NCI-H1417 (cell line): ENCODE measurements at places on chromosomes 5 and 9.

- DNase-seq: no peak
Observed at GRCh38 chr9:91824601-91825305, 125.3 kb downstream of the ROR2 start.

DNA sequence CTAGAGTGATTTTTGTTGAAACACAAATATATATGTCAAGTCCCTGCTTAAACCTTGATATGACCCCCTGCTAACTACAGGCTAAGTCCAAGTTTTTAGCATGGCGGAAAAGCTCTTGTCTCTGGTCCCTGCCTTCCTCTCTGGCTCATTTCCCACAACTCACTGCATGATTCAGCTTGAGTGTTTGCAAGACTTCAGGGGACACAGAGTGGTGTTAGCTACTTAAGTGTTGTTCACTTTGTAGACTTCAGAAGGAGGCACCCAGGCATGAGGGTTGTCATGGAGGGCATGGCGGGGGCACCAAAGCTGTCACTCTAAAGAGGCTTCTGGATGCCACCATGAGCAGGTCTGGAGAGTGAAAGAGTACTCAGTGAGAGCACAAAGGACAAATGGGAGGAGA is 362.4 kb upstream of the ACTBL2 start:
- DNase-seq: no peak

- peak; percentile 95 for DNase-seq
Observed at GRCh38 chr9:90568667-90569066, 74.0 kb downstream of the DIRAS2 start.

DNA sequence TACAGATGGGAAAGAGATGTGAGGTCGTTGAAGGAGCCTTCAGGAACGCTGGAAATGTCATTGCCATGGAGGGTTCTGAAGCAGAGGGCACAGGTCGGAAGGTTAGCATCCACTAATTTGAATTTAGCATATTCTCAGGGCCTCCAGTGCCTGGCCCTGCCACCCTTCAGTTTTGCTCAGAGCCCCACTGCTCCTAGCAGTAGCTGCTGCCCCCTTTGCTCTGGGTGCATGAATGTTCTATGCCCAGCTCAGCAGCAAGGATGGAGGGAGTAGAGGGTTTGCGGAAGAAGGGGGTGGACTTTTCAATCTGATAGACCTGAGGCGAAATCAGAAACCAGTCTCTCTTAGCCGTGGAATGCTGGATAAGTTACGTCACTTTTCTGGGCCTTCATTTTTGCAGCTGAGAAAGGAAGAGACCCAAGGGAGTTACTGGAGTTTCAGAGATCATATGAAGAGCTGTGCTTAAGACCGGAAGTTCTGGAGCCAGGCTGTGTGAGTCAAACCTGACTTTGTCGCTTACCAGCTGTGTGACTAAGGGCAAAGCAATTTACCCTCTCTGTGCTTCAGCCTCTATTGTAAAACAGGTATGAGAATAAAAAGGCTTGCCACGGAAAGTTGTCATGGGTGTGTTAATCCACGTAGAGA is 133.2 kb upstream of the PANK3 start:
- no peak for DNase-seq

- peak; percentile 17 for DNase-seq
Observed at GRCh38 chr5:155050384-155051019, 36.9 kb downstream of the KIF4B start.

DNA sequence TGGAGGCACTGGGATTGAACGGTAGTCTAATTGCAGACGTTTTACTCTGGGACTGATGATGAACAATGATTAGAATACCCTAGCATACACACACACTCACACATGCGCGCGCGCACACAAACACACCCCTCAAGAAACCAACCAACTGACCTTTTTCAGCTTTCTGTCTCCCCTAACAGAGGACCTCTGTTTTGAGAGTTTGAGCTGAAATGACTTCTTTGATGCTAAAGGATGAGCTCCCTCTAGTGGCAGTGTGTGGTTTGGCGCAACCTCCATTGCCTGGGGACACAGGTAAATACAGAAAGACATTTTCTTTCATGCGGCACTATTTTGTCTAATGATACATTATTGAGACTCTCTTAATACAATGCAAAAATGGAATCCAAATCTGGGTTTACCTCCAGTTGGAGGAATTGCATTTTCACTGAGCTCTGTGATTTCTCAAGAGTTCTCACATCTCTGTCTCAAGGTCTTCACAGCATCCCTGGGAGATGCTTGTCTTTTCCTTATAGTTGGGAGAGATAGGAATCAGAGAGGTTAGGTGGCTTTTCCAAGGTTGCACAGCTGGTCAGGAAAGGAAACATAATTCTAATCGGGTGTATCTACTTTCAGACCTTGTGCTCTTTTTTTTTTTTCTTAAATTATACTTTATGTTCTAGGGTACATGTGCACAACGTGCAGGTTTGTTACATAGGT is 187.5 kb downstream of the TMEM38B start:
- peak; percentile 85 for DNase-seq

GRCh38 chr9:109934136-109934856 is 154.3 kb downstream of the PALM2AKAP2 start:
- no peak for DNase-seq

GRCh38 chr9:8855046-8855445 is 1055.5 kb upstream of the DMAC1 start:
- DNase-seq: no peak

DNA sequence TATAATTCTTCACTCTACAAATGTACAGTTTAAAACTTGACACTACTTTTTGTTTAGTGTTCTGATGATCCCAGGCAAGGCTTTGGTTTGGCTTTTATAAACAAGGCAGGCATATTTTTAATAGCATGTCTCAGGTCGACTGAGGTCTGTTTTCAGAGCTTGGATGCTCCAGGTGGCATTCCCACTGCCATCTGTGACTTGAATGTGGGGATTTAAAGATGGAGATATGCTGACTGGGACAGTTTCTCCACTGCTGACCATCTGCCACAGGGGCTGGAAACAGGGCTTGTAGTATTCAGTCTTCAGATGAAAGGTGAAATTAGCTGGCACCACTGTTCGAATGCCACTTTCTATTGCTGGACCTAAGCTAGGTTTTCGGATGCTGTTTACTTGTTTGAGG is 1266.2 kb upstream of the CDH18 start:
- DNase-seq: no peak

GRCh38 chr9:8779478-8779877 is 979.9 kb upstream of the DMAC1 start:
- no peak for DNase-seq

DNA sequence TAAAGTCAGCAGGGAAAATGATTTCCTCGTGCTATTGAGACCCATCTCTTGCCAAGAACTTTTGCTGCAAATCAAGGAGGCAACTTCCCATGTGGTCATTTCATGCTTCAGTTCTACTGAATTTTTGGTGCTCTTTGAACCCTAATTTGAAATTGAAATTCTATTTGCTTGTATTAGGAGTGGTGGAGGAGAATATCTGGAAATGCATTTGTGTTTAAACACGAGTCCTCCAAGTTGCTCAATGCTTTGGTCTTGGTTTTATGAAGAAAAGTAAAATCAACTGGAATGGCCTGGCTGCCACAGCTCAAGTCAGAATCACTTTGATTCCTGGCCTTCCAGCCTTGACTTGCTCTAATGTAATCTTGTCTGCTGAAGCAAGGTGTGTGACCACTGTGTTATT is 613.2 kb downstream of the TLE1 start:
- DNase-seq: no peak

DNA sequence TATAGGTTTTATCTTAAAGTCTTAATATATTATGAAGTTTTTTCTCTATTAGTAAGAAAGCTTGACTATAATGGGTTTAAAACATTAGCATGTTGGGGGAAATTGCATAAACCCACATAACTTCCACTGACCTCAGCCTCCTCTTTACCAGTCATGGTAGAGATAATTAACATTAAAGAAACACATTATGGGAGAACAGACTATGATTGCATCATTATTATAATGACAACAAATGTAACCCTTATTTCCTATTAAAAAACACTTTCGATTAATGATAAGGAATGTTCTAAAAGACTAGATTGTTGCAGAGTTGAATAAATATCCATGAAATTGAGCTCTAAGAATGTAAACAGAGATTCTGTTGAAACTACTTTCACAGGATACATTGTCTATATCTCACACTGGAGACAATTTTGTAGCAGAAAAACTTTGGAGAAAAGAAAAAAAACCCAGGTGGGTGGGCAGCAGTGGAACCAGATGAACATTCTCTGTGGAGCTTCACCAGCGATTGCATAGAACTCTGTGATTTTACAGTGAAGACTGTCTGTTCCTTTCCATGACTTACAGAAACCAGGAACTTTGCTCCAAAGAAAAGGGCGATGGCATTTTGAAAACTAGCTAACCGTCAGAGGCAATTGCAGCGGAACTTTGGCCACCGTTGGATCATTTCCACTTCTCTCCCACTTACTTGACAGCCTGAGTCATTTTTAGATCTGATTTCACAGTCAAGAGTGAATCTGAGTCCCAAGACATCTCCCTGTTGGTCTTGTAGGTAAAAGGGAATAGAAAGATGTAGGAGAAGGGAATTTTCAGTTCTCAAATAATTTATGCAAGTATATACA is 21.0 kb upstream of the ERAP2 start:
- DNase-seq: no peak

DNA sequence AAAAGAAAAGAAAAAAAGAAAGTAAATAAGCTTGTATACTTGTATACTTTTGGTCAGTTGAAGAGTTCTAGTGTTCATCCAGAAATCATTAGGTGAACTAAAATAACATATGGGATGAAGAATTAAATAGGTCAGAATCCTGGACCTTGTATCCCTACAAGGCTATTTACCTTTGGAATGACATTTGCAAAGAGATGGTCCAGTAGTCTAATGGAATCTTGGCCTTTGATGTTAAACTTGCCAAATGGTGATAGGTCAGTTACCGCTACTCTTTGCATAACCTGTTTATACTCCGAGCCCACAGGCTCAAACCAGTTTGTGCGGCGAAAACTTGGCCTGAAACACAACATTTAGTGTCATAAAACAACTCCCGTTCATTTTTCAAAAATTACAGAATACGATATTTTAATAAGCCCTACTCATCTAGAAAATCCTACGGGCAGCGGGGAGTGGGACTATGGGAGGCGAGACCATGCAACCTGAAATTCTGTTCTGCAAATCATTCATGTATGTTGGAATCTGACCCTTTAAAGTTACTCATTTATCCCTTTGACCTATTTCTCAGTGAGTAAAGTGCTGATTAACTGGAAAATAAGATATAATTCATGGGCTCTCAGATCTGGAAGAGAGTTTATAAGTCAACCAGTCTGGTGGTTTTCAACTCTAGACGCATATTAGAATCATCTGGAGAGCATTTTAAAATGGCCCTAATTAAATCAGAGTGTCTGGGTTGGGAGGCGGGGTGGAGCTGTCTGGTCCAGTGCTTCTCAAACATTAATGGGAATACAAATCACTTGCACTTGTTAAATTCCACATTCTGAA is 38.6 kb downstream of the DMGDH start:
- DNase-seq: no peak

DNA sequence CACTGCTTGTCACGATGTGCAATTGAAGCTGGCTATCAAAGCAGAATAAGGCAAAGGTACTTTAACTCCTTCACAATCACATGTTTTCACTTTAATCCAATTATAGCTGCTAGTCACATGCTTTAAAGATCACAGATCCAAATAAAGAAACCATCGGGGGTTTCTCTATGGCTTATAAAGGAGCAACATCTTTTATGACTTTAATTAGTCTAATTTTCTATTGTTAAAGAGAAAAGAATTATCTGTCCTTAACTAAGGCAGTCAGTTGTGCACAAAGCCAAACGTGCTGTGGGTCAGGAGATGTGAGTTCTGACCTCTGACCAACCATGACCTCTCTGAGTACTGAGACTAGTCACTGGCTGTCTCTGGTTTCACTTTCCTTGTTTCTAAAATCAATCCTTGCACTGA is 561.1 kb downstream of the RAB3C start:
- DNase-seq: no peak

DNA sequence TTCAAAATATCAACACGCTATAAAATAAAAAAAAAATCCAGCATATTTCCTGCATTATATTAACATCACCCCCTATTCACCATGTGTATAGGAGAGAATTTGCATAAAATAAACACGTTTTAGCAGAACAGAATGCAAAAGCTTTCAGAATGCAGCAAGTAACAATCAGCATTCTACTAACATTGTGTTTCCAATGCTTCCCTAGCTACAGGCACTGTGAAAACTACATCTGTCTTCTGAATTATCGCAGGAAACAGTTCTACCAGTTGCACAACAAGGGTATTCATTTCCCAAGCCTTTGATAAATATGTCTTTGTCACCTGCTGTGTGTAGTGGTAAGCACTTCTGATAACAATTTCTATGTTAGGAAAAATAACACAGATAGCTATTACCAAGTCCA is 1015.8 kb downstream of the CDH18 start:
- no peak for DNase-seq

DNA sequence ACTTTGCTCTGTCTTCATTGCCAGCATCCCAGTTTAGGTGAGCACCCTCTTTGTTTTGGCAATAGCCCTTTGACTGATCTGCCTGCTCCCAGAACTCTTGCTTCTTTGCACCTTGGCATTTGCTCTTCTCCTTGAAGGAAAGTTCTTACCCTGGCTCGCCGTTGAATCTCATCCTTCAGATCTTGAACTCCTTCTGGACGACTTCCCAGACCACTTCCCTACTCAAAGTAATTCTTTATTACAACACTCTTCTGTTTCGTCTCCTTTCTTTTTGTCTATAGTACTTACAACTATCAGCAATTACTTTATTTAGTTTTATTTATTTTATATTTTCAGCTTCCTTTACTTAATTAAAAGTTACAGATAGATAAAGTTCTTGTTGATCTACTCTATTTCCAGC is 1510.1 kb downstream of the MAT2B start:
- DNase-seq: no peak

GRCh38 chr5:180786531-180787398 is 15.8 kb downstream of the MGAT1 start:
- no peak for DNase-seq

DNA sequence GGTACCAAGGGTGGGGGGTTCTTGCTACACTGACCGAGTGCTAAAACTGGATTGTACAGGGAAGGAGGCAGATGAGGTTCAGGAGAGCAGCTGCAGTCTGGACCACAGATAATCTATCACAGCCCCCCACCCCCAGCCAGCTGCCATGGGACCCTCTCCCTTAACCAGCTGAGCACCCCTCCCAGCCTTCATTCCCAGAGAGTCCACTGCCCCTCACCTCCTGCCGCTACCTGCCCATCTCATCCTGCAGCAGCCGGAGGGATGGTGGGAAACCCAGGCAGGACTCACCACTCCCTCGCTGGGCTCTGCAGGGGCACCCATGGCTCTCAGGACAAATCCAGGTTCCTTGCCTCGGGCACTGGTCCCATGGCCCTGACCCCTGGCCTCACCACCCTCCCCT is 66.7 kb downstream of the MRPL36 start:
- no peak for DNase-seq

DNA sequence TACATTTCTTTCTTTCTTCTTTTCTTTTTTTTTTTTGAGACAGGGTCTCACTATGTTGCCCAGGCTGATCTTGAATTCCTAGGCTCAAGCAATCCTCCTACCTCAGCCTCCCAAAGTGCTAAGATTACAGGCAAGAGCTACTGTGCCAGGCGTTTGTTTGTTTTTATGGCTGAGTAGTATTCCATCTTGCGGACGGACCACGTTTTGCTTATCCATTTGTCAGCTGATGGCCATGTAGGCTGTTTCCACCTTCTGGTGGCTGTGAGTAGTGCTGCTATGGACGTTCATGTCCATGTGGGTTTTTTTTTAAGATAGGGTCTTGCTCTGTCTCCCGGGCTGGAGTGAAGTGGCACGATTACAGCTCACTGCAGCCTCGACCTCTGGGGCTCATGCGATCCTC is 2.5 kb downstream of the DOK3 start:
- DNase-seq: no peak
